ENCODE measurements at places on chromosomes 12 and 14.

GRCh38 chr12:2677142-2677880 lies 117.5 kb upstream of the FKBP4 start:
- no peak for DNase-seq

- DNase-seq = no peak
Measured at GRCh38 chr14:103104654-103105452, 10.3 kb downstream of the EXOC3L4 start.

DNA sequence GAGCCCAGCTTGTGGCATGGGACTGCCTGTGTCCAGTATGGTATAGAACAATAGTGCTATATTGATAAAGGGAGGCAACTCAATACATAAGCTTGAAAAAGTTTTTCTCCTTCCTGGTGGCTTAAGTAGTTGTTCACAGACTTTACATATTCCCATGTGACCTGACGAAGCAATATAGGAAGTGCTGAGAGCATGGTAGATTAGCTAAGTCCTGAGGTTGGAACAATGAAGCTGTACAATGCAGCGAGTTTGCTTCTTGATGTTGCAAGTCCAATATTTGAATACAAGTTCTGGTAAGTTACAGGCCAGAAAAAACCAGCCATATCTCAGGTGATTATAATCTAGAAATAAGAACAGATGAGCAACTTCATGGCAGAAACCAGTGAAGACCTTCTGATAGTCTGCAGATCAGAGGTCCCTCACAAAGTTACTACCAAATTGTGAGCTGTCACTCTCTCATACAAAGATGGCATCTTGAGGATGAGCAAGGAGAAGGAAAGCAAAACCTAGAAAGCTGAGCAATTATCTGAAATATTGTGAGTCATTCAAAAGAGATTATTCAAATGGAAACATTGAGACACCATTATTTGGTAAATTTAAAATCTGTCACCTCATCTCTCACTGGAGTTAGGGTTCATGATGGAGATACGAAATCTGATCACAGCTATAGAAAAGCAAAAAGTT lies 72.9 kb upstream of the BTG1 start:
- DNase-seq = no peak

DNA sequence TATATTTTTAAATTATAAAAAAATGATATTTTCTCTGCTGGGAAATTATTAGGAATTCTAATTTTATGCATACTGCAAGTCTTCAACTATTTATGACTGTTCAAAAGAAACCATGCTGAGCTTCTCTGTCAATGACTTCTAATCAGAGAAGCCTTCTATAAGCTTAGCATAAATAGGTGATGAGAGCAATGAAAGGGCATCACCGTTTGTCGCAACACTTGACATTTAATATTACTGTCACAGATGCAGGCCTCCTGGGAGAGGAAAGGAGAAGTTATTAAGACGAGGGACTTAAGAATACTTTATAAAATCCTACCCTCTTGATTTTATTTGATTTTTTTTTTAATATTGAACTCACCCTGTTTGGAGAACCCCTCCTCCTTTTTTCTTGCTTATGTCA lies 69.8 kb downstream of the CAPZA3 start:
- DNase-seq = no peak

DNA sequence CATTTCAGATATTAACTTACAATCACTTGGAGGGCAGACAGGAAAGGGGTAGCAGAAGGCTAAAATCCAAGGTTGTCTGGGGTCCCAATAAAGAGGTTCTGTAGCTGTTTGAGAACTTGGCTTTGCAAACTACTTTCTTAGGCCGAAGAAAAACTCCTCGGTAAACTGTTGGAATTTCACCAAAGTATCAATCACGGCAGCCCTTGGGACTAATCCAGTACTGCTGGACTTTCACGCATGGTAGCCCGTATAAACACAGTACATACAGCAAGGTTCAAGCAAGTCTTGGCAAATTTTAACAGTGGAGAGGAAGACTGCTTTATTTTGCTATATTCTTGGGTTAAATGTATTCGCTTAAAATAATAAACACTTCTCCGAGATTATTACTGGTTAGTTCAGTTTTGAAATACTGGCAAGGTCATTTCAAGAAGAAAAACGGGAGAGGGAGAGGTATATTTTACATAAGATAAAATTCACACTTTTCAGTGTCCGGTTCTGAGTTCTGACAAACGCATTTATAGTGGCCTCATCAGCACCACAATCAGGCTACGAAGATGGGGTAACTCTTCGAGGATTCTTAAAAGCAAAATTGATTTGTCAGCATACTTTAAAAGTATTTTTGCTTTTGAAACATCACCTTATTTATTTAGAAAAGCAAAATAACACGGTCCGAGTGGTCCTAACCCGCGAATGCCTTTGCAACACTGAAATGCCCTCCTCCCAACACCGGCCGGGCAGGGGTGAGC lies 1.3 kb downstream of the SETD3 start:
- DNase-seq = no peak
